ENCODE measurements at places on chromosomes 3 and 15.

DNA sequence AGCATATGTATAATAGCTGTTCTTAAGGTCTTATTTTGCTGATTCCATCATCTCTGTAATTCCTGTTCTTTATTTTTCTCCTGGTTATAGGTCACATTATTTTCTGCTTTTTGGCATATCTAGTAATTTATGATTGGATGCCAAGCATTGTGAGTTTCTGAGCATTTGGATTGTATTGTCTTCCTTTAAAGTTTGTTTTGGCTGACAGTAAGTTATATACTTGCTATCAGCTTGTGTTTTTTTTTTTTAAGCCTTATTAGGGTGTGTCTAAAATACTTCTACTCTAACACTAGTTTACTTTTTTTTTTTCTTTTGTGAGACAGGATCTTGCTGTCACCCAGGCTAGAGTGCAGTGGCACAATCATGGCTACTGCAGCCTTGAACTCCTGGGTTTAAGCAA is 10.1 kb downstream of the MKRN2 start:
- DNase-seq, result no peak

GRCh38 chr15:95676500-95676899 is 654.0 kb upstream of the NR2F2 start:
- no peak for DNase-seq

GRCh38 chr3:149519912-149520311 is 45.4 kb downstream of the TM4SF4 start:
- no peak for DNase-seq

DNA sequence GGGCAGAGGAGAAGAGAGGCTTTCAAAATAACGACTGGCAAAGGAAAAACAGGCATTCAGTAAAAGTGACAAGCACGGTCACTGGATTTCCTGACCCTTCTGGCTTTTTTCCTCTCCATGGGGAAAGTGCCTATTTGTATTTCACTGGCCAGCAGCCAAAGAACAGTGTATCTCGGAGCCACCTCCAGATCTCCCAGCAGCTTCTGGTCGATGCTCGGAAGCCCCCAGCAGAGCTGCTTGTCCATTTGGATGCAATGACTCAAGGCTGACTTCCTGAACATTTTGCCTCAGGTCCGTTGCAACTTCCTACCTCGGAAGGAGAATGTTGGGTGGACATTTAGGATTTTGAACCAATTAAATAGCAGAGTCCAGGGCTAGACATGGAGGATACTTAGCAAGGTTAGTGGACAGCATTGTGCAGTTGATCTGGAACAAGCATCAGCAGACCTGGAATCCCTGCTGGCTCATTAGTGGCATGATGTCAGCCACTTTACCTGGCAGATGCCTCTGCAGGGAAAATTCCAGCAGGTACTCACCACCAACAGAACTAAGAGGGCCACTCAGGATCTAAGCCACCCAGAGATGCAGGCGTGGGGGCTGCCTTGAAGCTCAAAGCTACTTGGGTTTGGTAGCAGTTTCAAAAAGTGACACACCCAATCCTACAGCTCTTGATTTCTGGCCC is 1.1 kb downstream of the FAM107A start:
- no peak for DNase-seq

GRCh38 chr15:40925495-40925862 is 3.7 kb upstream of the DLL4 start:
- no peak for DNase-seq

- no peak for DNase-seq
These were observed 98.6 kb downstream of the ALCAM start for GRCh38 chr3:105465251-105465853.

- no peak for DNase-seq
These were observed 51.7 kb downstream of the SH3GL3 start for GRCh38 chr15:83498801-83499200.

DNA sequence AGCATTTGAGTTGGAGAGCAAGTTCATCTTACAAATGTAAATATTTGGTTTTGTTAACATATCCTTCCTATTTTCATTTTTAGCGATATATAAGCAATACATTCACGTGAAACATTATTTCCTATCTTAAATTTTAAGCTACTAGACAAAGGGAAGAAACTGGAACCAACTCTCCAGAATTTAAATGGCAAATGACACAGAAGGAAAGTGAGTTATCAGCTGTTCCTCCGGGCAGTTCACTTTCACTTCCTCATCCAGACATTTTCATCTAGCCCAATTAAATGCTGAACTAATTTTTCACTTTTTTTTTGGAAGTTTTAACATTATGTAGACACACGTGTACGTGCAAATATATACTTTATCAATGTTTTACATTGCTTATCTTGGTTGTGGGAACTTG is 58.7 kb downstream of the MORC1 start:
- DNase-seq, result no peak

- no peak for DNase-seq
These were observed 7.3 kb downstream of the DCUN1D1 start for GRCh38 chr3:182973047-182973446.

GRCh38 chr15:101088788-101089578 is 162.9 kb downstream of the CHSY1 start:
- DNase-seq, result no peak

DNA sequence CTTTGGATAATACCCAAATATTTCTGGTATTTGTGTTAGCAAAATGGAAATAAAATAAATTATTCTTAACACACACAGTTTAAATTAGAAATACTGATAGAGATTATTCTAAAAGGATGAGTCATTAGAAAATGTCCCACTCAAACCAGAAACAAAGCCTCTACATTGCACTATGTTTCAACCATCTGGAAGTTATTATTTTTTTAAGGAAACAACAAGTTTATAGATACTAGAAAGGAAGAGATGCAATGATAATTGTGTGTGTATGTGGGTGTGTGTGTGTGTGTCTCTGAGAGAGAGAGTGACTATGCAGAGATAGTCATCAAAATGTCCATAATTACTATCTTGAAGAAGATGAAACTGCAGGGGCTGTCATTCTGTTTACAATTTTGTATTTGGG is 1340.5 kb downstream of the ROBO1 start:
- DNase-seq, result no peak

- DNase-seq, result no peak
These were observed 34.0 kb downstream of the ZDHHC23 start for GRCh38 chr3:113981803-113982202.

DNA sequence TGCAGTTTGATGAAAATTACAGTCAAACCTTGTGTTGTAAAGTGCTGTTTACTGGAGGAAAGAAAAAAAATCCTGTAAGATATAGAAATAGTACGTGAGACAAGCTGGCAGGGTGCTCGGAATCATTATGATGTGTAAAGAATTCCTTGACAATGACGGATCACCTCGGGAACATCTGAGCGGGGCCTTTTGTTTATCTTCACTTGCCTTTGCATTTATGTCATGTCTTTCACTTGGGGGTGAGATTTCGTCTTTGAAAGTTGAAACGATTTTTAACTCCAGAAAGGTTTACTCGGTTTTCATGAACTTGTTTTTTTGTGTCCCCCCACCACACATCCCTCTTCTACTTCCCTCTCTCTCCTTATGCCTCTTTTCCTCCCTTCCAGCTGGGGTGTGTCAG is 128.3 kb upstream of the VEPH1 start:
- no peak for DNase-seq

- no peak for DNase-seq
These were observed 74.8 kb downstream of the ABHD5 start for GRCh38 chr3:43765521-43765971.

- no peak for DNase-seq
These were observed 220.9 kb upstream of the TRIM42 start for GRCh38 chr3:140456974-140457373.

DNA sequence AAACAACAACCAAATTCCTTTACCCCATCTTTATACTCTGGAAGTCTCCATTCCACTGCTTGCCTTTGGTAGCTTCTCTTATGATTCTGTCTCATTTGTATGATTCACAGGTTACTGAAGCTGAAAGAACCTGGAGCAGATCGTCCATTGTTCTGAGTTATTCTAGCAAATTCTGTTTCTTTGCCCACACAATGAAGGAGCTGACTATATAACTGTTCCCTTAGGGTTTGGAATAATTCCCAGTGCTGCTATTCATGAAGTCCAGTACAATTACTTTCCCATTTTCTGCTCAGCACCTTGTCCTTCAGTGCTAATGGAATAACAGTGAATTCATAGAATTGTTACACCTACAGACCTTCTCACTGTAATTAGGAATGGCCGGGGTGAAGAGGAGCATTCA is 167.8 kb downstream of the CHST2 start:
- DNase-seq, result no peak
